ENCODE measurements at places on chromosomes 13 and 19.
A peak's percentile ranks its signal among the peaks of the same experiment; 100 is the strongest.

DNA sequence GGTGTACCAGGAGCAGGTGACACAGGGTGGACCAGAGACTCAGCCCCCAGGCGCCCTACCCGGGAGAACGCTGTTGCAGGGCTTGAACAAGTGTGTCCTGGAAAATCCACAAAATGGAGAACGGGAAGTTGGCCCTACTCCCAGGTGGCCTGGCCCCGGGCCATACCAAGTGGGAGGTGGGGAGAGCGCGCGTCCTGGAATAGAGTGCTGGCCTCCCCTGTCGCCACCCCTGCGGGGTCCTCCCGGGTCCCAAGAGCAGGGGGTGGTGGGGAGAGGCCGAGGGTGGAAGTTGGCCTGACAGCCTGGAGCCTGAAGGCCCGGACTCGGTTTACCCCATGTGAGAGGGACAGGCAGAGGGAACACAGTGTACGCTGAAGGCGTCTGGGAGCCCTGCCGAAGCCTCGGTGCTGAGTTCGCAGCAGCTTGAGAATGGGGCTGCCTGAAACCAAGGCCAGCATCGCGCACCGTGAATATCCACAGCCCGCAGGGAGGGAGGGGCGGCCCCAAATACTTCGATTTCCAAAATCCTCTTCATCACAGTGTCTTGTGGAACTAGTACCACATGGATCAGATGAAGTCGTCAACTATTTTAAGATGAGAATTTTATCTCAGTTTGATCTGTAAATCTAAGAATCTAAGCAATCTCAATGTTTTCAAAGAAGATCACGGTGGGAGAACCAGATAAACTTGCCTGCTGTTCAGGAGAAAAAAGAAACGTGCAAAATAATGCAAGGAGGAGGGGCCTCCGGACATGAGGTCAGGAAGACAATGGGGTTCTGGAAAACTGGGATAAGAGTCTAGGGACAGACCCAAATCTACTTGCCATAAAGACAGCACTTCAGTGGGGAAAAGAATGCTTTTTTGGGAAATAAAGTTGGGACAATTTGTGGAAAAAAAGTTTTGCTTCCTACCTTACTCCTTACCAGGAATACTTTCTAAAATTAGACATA lies 10.4 kb upstream of the KLF16 start:
- peak; percentile 73 for DNase-seq

DNA sequence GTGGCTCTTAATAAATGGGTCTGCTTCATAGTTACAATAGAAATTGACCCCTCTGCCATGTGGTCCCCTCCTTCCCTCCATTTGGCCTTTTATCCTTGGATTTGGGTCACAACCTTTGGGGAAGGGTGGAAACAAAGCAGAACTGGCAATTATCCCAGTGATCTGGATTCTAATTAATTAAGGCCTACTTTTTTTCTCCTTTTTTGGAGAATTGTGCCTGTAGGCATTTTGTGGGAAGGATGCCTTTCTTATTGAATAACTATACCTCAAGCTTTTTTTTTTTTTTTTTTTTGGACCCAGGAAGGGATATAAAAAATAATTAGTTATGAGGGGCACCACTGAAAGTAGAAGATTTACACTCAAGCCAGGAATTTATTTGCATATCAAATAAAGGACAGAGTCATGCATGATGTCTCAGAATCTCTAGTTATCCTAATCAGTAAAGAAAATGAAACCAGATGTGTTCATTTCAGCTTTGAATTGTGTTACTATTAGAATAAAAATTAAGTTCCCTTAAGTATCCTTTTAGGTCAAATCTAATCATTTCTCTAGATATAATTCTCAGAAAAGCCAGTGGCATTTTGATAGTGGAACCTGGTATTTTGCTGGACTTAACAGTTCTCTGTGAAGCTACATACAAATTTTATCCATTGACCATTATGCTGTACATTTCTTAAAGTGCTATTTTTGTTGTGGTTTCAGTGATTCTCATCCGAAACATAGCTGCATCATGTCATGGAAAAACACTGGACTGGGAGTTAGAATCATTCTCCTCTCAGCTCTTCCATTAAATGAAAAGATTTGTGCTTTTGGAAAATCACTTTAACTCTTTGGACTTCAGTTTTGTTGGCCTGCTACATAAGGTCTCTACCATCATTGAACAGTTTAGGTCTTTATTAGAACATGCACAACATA lies 129.3 kb downstream of the KCNRG start:
- DNase-seq, result no peak

GRCh38 chr13:24106429-24106828 lies 54.1 kb upstream of the SPATA13 start:
- no peak for DNase-seq

DNA sequence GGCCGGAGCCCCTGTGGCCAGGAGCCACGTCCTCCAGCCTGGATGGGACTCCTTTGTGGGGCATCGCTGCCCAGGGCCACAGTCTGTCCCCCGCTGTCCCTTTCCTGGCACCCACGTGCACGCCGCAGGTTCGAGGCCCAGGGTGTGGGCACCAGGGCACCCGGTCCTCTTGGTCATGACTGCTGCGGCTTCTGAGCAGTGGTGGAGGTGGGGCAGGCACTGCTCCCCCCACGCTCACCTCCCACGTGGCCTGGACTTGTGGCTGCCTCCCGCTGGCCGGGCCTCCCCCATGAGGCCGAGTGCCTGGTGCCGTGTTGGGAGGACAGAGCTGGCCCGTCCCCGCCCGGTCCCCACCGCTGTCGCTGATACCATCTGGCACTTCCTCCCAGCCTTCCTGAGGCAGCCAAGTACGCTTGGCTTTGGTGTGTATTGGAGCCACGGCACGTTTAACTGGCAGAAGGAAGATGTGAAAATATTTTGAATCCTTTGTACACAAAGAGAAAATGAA lies 12.8 kb downstream of the SPPL2B start:
- no peak for DNase-seq

- peak; percentile 16 for DNase-seq
These were observed 28.0 kb downstream of the SPRY2 start for GRCh38 chr13:80312967-80313366.

- DNase-seq, result no peak
These were observed 67.6 kb upstream of the ZNF536 start for GRCh38 chr19:30304540-30304939.

- no peak for DNase-seq
These were observed 10.3 kb downstream of the CELF5 start for GRCh38 chr19:3234800-3235199.

- DNase-seq, result peak; percentile 7
These were observed 2.3 kb downstream of the ZNF726 start for GRCh38 chr19:23916991-23917390.

DNA sequence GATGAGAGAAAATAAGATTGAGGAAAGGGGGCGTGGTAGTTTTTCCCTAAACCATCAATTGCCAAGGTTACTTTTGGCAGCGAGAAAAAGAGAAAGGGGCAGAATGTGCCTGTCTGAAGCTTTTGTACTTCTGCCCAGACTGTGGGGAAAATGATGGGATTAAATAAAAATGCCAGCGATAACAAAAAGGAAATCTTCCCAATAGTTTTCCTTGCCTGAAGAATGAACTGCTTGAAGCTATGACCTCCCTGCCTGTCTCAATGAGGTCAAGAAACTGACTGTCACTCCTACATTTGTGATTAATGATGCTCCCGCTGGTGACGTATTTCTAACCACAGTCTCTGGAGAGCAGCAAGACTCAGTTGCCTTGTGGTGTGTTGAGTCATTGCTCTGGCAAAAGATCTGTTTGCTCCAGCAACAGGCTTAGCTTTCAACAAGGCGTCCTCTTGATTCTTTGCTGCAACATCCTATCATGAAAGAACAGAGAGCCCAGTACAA lies 1051.5 kb downstream of the DIAPH3 start:
- peak; percentile 98 for DNase-seq

DNA sequence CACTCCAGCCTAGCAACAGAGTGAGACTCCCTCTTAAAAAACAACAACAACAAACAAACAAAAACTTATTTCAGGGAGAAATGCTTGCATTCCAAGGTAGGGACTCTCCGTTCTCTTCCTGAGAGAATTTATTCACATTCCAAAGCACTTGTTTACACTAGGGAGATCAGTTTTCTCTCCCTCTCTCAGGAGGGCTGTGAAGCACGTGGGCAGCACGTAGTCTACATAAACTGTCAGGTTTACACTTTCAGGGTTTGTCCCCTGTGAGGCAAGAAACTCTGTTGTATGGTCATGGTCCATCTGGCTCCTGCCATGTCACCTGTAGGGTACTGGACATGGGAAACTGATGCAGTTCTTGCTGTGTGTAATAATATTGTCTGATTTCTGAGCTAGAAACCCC lies 31.6 kb downstream of the WDR87 start:
- peak; percentile 8 for DNase-seq

DNA sequence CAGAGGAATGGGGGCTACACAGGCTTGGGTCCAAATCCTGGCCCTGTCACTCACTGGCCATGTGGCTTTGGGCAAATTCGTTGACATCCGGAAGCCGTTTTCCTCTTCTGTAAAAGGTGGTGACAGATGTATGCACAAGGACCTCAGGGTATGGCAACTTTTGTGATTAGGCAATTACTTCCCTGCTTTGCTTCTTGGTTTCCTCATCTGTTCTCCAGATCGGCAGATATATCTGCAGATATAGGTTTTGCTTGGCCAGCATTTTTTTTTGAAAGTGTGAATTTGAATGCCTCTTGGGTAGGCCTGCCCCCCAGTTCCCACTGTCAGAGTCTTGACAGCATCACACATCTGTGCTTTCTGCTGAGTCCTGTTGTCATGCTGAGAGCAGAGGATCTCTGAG lies 17.7 kb downstream of the TMEM272 start:
- DNase-seq, result no peak

DNA sequence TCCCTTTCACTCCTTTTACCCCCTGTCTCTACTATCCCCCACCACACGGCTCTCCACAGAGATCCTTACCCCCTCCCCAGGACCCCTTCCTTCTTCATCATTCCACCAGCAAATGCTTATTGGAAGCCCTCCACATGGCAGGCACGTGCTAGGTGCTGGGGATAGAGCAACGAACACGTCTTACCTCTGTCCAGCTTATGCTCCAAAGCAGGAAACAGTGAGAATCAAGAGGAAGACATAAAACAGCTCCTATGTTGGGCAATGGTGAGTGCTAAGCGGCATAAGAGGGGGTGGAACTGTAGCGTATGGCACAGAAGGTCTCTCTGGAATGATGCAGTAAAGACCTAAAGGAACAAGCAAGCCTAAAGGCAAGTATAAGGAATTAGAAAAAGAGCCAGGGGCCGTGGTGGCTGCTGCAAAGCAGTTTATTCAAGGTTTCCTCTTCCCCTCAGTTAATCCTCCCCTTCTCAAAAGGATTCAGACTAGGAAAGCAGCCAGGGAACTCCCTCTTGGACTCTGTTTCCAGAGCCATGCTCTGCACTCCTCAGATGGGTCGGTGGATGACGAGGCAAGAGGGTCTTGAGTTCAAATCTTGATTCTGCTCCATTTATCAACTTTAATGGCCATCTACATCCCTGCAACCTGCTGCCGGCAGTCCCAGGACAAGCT lies 289.4 kb downstream of the FOXO1 start:
- DNase-seq, result no peak

DNA sequence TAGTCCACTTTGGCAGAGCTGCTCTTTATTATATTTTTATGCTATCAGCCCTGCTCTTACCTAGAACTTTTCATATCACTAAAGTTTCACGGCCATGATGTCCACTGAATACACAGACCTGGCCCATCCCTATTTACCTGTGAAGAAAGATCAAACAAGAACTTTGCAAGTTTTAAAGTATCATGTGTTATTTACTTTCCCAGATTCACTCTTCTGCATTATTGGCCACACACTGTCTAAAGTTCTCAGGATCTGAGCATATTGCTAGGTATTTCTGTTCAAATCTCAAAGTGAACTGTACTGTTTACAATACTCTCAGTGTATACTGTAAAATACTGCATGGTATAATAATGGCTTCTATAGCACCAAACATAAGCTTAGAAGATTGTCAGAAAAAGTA lies 405.2 kb downstream of the KLF12 start:
- no peak for DNase-seq

DNA sequence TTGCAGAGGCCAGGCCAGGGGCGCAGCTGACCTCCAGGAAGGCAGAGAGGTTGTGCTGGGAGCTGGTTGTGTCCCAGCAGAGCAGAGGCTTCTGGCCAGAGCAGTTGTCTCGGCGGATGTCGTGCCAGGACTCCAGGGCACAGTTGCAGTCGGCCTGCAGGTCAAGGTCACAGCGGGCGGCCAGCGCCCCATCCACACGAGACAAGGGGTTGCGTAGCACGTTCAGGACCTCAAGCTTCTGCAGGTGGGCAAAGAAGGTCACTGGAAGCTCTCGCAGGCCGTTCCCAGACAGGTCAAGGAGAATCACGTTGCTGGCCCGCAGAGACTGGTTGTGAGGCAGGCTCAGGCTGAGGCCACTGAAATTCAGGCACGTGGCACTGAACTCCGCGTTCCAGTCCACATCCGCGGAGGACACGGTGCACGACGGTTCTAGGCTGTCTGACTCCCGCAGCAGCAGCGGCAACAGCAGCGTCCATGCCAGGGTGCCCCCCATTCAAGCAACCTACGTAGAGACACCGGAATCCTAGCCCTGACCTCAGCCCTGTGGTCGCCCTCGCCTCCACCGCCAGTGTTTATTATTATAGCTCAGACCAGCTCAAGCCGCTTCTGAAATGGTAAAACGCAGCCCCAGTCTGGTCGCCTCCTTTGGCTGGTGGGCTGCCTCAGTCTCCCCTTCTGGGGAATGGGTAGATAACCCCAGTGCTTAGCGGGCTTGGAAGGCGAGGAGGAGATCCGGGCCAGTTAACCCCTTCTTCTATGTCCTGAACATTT lies 766 bp downstream of the LRRC25 start:
- no peak for DNase-seq

DNA sequence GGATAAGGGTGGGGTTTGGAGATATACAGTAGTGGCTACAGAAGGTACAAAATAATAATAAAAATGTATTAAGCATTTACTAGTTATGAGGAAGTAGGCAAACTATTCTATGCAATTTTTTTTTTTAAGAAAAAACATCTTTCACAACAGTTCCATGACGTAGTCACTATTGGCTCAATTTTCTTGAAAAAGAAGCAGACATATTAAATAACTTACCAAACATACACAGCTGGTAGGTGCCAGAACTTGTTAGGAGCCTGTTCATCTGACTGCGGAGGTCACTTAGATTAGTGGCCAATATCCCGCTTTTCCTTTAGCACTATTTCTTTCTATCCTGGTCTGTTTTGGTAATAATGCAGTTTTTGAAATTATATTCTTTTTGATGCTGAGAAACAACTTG lies 593.5 kb downstream of the KCTD12 start:
- DNase-seq, result no peak

- no peak for DNase-seq
These were observed 43.5 kb downstream of the FCGBP start for GRCh38 chr19:39890755-39891551.
